ENCODE measurements at places on chromosomes 5 and 9.

DNA sequence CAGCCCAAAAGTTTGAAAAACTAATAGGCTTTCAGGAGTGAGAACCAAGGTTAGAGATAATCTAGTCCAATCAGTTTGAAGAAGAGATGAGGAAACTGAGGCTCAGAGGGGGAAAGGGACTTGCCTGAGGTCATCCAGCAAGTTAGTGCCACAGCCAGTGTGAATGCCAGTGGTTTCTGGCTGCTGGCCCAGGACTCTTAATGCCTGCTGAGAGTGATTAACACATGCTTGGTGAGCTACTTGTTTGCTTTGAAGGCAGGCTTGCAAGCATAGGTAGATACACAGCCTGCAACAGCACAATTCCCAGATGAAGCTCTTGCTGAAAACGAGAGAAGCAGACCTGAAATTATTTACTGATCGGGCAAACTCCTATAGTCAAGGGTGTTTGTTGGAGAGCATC lies 591.6 kb upstream of the SGCD start:
- DNase-seq: no peak

GRCh38 chr9:25964239-25964638 lies 286.0 kb upstream of the TUSC1 start:
- no peak for DNase-seq

- DNase-seq: no peak
Measured at GRCh38 chr9:33142535-33142934, 24.6 kb downstream of the B4GALT1 start.

GRCh38 chr9:137161558-137162486 lies 8.0 kb downstream of the LRRC26 start:
- DNase-seq: no peak

GRCh38 chr5:116378777-116379121 lies 195.9 kb downstream of the SEMA6A start:
- DNase-seq: no peak

DNA sequence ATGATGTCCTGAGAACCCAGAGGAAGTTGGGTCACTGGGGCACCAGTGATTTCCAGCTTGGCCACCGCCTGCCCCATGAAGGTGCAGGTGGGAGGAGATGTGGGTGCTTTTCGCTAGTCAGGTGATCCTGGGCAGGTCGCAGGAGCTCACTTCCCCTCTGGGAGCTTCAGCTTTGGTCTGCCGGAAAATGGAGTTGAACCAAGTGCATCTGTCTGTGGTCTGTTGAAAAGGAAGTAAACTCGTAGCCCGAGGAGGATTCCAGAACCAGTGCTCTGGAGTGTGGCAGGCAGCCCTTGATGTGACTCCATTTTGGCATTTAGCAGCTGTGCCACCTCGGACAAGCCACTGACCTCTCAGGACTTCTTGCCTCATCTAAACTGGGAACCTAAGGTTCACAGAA lies 81.8 kb upstream of the HRH2 start:
- no peak for DNase-seq

DNA sequence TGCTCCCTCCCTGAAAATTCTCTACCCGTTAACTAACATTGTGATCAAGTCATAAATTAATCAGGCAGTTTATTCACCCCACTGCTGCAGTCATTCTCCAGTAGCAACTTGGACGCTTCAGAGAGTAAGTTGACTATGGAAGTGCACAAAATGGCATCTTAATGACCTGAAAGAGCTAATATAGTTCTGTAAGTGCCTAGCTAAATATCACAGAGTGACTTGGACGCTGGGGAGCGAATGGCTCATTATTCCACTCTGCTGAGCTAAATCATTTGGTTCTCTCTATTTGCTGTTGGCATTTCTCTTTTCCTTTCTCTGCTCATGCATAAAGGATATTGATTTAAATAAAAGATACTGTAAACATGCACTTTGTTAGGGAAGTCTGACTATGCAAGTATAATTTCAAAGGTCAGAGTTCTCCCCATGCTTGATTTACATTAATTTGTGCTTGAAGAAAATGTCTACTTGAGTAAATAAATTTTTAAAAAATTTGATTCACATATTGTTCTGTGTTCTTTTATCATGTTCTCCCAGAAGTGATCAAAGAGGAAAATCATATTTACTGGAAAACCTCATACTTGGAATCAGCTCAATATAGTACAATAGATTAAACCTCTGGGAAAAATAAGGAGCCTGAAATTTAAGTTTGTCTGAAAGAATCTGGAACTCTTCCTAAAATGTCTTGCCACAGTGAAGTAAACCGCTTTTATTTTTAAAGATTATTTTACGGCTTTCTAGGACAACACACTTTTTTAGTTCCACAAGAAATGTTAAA lies 169.5 kb upstream of the HAPLN1 start:
- DNase-seq: no peak

DNA sequence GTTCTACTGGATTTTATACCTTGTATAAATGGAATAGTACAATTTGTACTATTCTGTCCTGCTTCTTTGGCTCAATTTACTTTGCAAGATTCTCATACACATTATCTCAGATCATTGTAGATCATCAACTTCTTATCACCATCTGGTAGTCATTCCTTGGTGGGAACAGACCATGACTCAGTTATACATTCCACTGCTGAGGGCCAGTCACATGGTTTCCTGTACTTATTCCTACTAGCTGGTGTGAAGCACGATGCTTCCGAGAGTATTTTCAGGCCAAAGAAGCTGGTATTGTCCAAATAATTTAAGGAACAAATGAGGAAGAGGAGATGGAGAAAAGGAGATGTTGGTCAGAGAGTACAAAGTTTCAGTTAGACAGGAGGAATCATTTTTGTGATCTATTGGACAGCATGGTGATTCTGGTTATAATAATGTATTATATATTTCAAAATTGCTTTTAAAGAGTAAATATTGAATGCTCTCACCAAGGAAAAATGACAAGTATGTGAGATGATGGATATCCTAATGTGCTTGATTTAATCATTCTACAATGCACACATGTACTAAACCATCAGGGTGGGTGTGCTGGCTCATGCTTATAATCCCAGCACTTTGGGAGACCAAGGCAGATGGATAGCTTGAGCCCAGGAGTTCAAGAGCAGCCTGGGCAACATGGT lies 124.1 kb downstream of the SYK start:
- DNase-seq: no peak

- DNase-seq: no peak
Measured at GRCh38 chr9:125534971-125535701, 171.9 kb downstream of the MAPKAP1 start.

DNA sequence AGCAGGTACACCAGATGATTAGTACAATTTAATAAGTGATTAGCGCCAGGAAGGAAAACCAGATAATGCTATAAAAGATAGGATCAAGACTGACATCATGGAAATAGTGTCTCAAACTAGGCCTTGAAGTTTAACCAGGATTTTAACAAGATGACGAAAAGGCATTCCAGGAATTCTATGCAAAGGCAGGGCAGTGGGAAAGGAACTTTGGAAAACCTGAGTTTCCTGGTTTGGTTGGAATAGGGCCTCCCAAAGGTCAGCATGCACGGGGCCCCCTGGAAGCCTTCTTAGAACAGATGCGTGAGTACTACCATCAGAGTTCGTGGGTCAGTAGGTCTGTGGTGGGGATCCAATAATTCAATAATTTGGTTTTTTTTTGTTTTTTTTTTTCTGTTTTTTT lies 935.2 kb upstream of the DMAC1 start:
- no peak for DNase-seq

- DNase-seq: no peak
Measured at GRCh38 chr5:77256406-77256805, 45.9 kb downstream of the PDE8B start.

GRCh38 chr5:88839238-88839637 lies 43.7 kb downstream of the MEF2C start:
- no peak for DNase-seq

DNA sequence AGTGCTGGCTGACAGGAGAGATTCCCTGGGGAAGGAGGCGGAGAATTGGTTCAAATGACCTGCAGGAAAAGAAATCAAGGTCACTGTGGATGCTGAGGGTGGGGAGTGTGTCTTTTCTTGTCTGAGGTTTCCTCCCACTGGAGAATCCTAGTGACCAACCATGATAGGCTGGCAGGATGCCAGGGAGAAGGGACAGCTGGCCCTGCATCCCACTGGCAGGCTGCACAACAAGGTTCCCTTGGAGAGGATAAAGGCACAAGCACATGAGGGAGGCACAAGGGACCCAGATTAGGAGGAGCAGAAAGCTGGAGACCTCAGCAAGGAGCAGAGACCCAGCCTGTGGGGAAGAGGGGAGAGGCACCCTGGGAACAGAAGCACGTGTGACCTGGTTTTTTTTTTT lies 11.4 kb upstream of the ZDHHC12 start:
- no peak for DNase-seq

DNA sequence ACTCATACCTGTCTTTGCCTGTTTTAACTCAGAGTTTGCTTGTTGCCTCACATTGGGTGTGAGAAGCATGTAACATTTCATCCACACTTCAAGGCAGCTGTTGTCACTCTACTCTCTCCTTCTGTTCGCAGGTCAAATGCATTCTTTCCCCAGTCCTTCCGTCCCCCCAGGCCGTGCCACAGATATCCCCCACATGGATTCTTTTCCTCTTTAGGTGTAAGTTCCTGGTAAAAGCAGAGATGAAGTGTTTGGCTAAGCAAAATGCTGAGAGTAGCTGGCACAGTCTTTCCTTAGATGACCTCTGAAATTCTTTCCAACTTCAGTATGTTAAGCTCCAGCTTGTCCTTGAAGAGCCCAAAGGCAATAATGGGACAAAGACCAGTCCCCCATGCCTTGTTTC lies 328.2 kb downstream of the SLIT3 start:
- no peak for DNase-seq

- no peak for DNase-seq
Measured at GRCh38 chr9:16331527-16331926, 538.9 kb downstream of the BNC2 start.

DNA sequence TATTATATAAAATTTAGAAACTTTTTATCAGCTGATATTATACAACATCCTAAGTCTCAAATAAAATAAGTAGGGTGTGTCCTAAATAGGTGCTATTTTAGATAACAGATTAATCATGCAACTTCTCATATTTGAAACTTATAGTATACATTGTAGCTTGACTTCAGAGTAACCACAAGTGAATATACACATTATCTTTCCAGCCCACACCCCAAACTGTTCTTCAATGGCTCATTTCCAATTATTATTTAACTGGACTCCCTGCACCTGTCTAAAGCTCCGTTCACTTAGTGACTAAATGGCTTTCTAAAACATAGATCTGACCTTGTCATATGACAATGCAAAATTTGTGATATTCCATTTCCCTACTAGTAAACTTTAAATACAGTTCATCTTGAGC lies 490.9 kb upstream of the RGMB start:
- no peak for DNase-seq

Data from stimulated activated CD4-positive, alpha-beta T cell treated with anti-CD3 and anti-CD28 coated beads, Interleukin-4, amount 100 ng/mL, for 48 hours (primary cell).